Glutamatergic neuron (in vitro differentiated cells): ENCODE measurements at places on chromosomes 6 and 20. TPM values are rescaled to one million over a fixed set of nuclear protein-coding genes. Genes with fewer than 3 reads are reported as not detected.

HLA-DRB5 gene
- not detected for total RNA-seq

BNIP5 gene
- not detected for total RNA-seq

DNA sequence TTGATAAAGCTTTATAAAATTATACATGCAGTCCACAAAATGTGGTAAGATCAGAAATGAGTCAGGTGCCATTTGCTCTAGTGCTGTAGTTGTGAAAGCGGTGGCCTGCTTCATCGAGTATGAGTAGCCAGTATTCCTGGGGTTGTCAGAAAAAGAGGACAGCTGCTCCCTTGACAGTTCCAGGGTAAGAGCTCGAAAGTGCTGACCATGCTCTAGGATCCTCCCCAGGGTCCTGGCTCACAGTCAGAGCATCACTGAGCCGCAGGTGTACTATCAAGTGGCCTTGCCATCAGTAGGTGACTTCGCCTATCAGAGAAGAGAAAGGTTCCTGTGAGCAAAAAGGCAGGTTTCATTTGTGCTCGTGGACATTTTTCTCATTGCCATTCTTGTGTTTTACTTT is 3.6 kb downstream of the BTBD3 start:
- H3K27me3 ChIP-seq, result no peaks in the 10 kb centered on the region
- peaks cover 22% of the 10 kb centered on the region for H3K4me1 ChIP-seq
- no peaks in the 10 kb centered on the region for H3K36me3 ChIP-seq
- H3K4me3 ChIP-seq, result no peak overlapping the region
- peak; percentile 29 for DNase-seq

ASIP gene
- total RNA-seq, result not detected

GRCh38 chr6:139051396-139052060 is 23.0 kb downstream of the ABRACL start:
- no peak overlapping the region for H3K4me3 ChIP-seq
- H3K27me3 ChIP-seq, result no peaks in the 10 kb centered on the region
- no peak for DNase-seq
- no peaks in the 10 kb centered on the region for H3K4me1 ChIP-seq
- no peaks in the 10 kb centered on the region for H3K36me3 ChIP-seq

GRCh38 chr20:19995220-19995863 is 21.8 kb upstream of the NAA20 start:
- H3K4me1 ChIP-seq, result peaks cover 32% of the 10 kb centered on the region
- H3K27me3 ChIP-seq, result no peaks in the 10 kb centered on the region
- H3K4me3 ChIP-seq, result no peak overlapping the region
- peak overlapping the region; percentile 60 for H3K27ac ChIP-seq

GRCh38 chr6:35296931-35297600 is 552 bp upstream of the DEF6 start:
- no peak overlapping the region for H3K4me3 ChIP-seq
- H3K4me1 ChIP-seq, result peaks cover 6% of the 10 kb centered on the region
- H3K27ac ChIP-seq, result no peak overlapping the region
- no peaks in the 10 kb centered on the region for H3K36me3 ChIP-seq
- H3K27me3 ChIP-seq, result no peaks in the 10 kb centered on the region

GRCh38 chr20:61322151-61322865 is 70.2 kb downstream of the CDH4 start:
- peaks cover 1% of the 10 kb centered on the region for H3K27me3 ChIP-seq
- H3K4me3 ChIP-seq, result no peak overlapping the region
- no peak for DNase-seq
- H3K36me3 ChIP-seq, result peaks cover 2% of the 10 kb centered on the region
- H3K4me1 ChIP-seq, result peaks cover 6% of the 10 kb centered on the region

DNA sequence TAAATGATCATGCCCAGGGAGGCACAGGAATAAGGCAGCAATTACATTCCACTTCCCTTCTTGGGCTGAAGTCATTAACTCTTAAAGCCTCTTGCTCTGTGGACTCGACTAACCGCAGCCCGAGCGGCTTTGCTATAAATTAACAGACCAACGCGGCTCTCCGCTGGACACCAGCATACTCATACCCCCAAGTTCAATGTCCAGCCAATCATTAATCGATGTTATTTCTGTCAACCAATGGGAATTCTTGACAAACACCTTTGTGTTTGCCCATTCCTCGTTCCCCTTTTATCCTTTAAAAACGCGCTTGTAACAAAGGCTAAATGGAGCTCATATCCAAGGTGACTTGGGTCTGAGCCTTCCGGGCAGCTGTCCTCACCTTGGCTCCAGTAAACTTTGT is 183.1 kb upstream of the RALGAPA2 start:
- H3K4me3 ChIP-seq, result no peak overlapping the region
- DNase-seq, result no peak
- no peak overlapping the region for H3K27ac ChIP-seq
- no peaks in the 10 kb centered on the region for H3K27me3 ChIP-seq
- no peaks in the 10 kb centered on the region for H3K36me3 ChIP-seq
- H3K4me1 ChIP-seq, result peaks cover 20% of the 10 kb centered on the region

GRCh38 chr6:167767715-167768107 is 59.0 kb upstream of the AFDN start:
- no peak overlapping the region for H3K4me3 ChIP-seq
- peaks cover 8% of the 10 kb centered on the region for H3K36me3 ChIP-seq
- no peak for DNase-seq
- H3K27ac ChIP-seq, result no peak overlapping the region

- H3K27me3 ChIP-seq, result no peaks in the 10 kb centered on the region
- no peak for DNase-seq
- H3K4me1 ChIP-seq, result peaks cover 4% of the 10 kb centered on the region
- H3K27ac ChIP-seq, result no peak overlapping the region
- H3K36me3 ChIP-seq, result no peaks in the 10 kb centered on the region
These were observed 5.5 kb downstream of the CASP8AP2 start for GRCh38 chr6:89834884-89835792.

GRCh38 chr6:121647905-121648304 is 212.5 kb downstream of the GJA1 start:
- DNase-seq, result no peak
- H3K4me1 ChIP-seq, result no peaks in the 10 kb centered on the region
- peaks cover 3% of the 10 kb centered on the region for H3K27me3 ChIP-seq
- no peak overlapping the region for H3K27ac ChIP-seq
- H3K36me3 ChIP-seq, result no peaks in the 10 kb centered on the region

- no peaks in the 10 kb centered on the region for H3K4me1 ChIP-seq
- H3K4me3 ChIP-seq, result no peak overlapping the region
- H3K36me3 ChIP-seq, result no peaks in the 10 kb centered on the region
- no peak overlapping the region for H3K27ac ChIP-seq
These were observed 932.1 kb upstream of the MANEA start for GRCh38 chr6:94645191-94645590.

PAX1 gene
- not detected for total RNA-seq

NHSL1 gene
- total RNA-seq, result 57.8 TPM

PNLDC1 gene
- not detected for total RNA-seq

CLDN20 gene
- total RNA-seq, result not detected

- no peak for DNase-seq
- H3K27me3 ChIP-seq, result peaks cover 3% of the 10 kb centered on the region
- peaks cover 6% of the 10 kb centered on the region for H3K36me3 ChIP-seq
- H3K4me3 ChIP-seq, result no peak overlapping the region
- H3K4me1 ChIP-seq, result no peaks in the 10 kb centered on the region
- no peak overlapping the region for H3K27ac ChIP-seq
These were observed 91.4 kb downstream of the TAF4 start for GRCh38 chr20:61974357-61974665.

GJA10 gene
- total RNA-seq, result not detected
